ENCODE measurements at places on chromosomes 13 and 19. TPM values are rescaled to one million over a fixed set of nuclear protein-coding genes. Genes with fewer than 3 reads are reported as not detected.
A peak's percentile ranks its signal among the peaks of the same experiment; 100 is the strongest.

DNA sequence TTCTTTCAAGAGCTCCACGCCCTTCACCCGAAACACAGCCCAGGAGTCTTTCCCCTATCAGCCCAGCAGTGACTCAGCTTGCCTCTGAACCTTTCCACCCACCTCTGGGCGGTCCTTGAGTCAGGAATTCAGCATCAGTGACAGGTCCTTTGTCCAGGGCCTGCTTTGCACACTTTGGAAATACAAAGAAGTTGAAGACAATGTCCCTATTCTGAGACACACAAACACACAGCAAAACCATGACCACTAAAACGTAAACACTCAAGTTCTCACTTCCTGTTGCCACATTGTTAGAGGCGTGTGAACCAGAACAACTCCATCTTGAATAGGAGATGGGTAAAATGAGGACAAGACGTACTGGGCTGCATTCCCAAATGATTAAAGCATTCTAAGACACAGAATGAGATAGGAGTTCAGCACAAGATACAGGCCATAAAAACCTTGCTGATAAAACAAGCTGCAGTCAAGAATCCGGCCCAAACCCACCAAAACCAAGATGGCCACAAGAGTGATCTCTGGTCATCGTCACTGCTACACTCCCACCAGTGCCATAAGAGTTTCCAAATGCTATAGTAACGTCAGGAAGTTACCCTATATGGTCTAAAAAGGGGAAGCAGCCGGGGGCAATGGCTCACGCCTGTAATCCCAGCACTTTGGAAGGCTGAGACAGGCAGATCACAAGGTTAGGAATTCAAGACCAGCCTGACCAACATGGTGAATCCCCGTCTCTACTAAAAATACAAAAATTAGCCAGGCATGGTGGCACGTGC is 49.2 kb upstream of the ATP12A start:
- DNase-seq = no peak

GRCh38 chr13:52454459-52454819 is 839 bp upstream of the CKAP2 start:
- DNase-seq = peak; percentile 38

DNA sequence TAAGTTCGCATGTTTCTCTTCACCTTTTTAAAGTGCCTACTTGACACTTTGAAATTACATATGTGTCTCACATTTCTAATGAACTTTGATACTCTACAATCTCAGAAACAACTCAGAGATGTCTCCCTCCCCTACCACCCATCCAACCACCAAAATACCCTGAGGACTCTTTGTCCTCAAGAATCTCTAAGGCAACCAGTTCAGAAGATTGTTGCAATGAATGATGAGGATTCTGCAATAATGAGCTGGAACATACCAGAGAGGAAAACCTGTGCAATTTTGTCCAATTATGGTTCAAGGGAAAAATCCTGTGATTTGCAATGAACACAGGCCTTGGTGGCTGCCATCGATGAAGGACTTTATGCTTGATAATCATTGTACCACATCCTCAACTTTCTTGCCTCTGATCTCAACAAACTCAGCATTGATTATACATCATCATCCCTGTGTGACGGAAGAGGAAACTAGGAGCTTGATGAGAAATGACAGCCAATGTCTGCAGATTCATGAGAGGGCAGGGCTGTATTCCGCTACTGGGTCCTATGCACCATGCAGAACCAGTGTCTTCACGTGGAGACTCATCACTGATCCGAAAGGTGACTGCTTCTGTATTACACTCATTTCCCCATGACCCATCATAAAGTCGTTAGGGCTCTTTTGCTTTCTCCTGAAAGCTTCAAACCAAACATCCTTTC is 1.1 kb downstream of the FPR1 start:
- no peak for DNase-seq

GRCh38 chr19:18650468-18651041 is 13.7 kb downstream of the KLHL26 start:
- DNase-seq = no peak

DNA sequence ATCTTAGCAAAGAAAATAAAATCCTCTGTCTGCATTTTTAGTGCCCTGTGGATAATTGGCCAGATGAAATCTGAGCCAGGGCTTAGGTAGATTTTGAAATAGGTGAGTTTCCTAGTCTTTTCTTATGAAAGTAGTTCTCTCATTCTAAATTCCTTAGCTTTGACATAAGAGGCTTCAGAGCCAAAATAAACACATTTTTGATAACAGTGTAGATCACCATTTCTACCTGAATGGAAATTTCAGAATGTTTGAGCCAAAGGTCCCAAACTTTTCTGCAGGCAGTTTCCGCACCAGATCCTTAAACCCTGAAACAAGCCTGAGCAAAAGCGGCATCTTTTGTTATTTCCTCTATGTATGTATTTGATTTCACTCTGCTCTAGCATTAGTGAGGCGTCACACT is 551.2 kb downstream of the EFNB2 start:
- DNase-seq = no peak

- DNase-seq = no peak
Measured at GRCh38 chr19:50795664-50796073, 5.5 kb downstream of the ACP4 start.

DNA sequence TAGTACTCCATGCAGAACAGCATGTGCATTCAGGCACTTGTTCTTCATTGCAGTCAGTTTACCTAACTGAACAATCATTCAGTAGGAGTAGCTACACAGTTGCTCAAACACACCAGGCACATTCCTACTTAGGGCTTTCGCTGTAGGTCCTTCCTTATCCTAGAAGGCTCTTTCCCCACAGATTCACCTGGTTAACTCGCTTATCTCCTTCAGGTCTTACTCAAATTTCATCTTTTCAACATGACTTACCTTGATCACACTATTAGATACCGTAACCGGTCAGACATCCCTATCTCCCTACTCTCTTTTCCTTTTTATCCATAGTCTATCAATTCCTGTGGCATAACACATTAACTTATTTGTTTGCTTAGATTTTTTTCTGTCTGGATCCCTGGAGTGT is 14.6 kb downstream of the EDNRB start:
- no peak for DNase-seq

GRCh38 chr19:16764793-16765433 is 45.3 kb downstream of the NWD1 start:
- no peak for DNase-seq

DNA sequence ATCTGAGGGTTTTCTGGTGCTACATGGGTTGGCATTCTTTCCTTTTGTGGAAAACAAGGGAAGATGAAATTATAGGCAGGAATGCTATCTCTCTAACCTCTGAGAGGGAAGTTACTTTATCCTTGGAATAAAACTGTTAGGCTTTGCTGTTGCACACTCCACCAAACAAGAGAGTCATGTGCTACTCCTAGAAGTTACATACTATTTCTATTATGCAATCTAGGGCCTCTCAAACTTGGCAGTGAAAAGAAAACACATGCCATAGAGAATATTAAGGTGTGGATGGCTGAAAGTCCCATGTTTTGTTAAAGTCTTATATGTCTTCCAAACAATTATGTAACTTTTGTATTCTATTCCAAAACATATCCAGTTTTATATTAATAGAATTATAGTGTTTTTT is 367.9 kb downstream of the SLC7A1 start:
- DNase-seq = no peak

- no peak for DNase-seq
Measured at GRCh38 chr13:101655435-101655834, 203.0 kb downstream of the ITGBL1 start.

- no peak for DNase-seq
Measured at GRCh38 chr19:5628461-5628860, 5.6 kb downstream of the SAFB start.

DNA sequence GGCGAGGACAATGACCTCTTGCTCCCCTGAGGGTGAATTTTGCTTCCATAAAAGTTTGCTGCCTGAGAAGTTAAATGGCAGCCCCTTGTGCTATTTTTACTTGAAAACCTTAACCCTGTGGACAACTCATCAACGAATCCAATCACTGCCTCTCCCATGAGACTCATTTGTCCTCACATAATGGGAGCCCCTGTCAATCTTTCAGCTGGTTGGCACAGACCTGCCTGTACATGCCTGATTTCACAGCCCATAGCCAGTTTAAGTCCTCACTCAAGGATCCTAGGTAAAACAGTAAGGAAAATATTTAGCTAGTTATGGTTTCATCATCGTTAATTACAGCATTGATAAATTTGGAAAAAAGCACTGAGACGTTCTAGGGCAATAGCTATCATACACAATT is 207.4 kb downstream of the NHLRC3 start:
- no peak for DNase-seq

- DNase-seq = no peak
Measured at GRCh38 chr13:34765446-34766180, 176.5 kb upstream of the NBEA start.

- no peak for DNase-seq
Measured at GRCh38 chr13:106466691-106467426, 68.6 kb downstream of the EFNB2 start.

DNA sequence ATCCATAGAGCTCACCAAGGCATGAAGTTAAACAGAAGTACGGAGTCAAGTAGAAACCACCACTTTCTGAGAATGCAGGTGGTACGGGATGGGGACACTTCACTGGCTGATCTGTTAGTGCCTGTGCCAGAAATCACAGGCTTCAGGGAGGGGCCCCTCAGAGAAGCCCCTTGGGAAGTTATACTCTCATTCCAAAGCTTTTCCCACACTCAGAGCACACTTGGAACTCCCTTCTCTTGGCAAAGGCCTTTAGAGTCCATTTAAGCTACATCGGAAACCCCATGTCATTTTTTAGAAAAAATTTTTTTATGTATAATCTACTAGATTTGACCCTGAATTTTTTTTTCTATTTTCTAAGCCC is 80.7 kb upstream of the WASF3 start:
- no peak for DNase-seq

DNA sequence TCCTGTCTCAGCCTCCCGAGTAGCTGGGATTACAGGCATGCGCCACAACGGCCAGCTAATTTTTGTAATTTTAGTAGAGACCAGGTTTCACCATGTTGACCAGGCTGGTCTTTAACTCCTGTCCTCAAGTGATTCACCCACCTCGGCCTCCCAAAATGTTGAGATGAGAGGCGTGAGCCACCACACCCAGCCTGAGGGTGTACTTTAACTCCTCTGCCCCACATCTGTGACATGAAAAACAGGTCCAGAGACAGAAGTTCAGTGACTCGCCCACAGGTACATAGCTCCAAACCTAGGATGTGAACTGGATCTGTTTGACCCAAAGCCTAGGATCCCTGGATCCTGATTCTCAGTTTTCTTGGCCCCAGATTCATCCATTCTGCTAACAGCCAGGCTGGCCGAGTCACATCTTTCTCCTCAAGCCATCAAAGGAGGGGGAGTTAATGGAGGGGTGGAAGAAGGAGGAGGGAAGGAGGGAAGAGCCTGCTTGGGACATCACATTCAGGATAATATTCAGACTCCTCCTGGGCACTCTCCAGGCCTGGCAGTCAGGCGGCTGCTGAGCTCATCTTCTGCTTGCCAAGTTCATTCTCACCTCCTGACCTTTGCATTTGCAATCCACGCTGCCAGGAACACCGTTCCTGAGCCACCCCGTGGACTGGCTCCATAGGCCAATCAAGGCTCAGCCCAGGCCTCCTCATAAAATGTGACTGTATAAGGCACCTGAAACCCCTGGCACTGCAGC is 3.1 kb downstream of the SPC24 start:
- no peak for DNase-seq

GRCh38 chr13:30608364-30608763 is 9.4 kb upstream of the USPL1 start:
- DNase-seq = no peak

DNA sequence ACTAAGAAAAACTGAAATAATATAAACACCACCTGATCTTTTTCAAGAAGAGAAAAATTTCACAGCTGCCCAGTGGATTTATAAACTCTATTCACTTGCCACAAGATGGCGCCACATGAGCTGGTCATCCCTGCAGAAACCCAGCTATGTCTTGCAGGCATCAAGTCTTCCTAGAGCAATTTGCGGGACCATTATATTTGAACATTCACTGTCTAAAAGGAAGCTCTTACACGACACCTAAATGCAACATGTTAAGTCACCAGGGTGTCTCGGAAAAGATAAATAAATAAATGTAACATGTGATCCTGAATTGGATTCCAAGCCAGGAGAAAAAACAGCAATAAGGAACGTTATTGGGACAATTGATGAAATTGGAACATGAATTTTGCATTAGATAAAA is 20.3 kb upstream of the AKT2 start:
- peak; percentile 90 for DNase-seq

- DNase-seq = no peak
Measured at GRCh38 chr13:79647533-79647932, 166.6 kb downstream of the NDFIP2 start.

- DNase-seq = no peak
Measured at GRCh38 chr19:42403586-42403985, 13.5 kb upstream of the CNFN start.

- peak; percentile 53 for DNase-seq
Measured at GRCh38 chr19:42250666-42251531, 4.0 kb downstream of the ERF start.

- no peak for DNase-seq
Measured at GRCh38 chr19:339262-339887, 5.2 kb downstream of the MIER2 start.

DNA sequence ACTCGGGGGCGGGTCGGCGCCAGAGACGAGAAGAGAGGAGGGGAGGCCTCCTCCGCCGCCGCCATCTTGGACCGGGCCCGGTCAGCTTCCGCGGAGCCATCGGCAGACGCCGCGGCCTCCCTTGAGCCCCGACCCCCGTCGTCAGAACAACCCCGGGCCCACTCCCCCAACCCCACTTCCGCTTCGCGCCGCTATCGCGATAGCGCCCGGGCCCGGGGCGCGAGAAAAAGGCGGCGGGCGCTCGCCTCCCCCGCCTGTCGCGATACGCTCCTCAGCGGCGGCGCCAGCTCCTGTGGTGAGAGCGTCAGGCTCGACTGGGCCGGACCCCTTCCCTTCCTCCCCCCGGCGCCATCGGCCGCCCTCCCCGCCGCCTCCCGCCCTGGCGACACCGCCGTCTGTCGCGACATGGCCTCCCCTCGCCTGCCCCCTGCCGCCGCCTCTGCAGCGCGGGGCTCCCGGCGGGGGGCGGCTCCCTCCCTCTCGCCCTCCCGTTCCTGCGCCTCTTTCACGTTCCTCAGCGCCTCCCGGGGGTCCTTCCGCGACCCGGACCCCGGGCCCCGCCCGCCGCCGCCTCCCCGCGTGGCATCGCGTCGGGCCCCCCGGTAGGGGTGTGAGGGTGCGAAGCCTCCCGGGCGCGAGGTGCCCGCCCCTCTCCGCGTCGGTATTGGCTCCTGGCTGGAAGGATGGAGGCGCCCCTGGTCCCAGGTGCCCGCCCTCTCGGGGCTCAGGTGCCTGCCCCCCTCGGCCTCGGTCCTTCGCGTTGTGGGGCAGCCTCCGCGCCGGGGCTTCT is at the start of gene CNOT3:
Gene CNOT3 (plus strand): TSS at position 64 of the 790 bp plus-strand sequence. CDS start 5,217 bp downstream, outside the sequence.
- DNase-seq = peak; percentile 41

PSG6 gene
- total RNA-seq = not detected

ERICH6B gene
- total RNA-seq = not detected

EFNA2 gene
- not detected for total RNA-seq

APOC4 gene
- total RNA-seq = not detected

APOE gene
- total RNA-seq = 0.72 TPM

ZNF480 gene
- total RNA-seq = 4.2 TPM

CPB2 gene
- not detected for total RNA-seq

ATP4B gene
- not detected for total RNA-seq

PABPC3 gene
- 1.3 TPM for total RNA-seq

ATCAY gene
- 0.07 TPM for total RNA-seq

SOX1 gene
- total RNA-seq = not detected

ACER1 gene
- not detected for total RNA-seq

CEBPG gene
- total RNA-seq = 38.7 TPM

Data from activated naive CD4-positive, alpha-beta T cell treated with anti-CD3 and anti-CD28 coated beads for 36 hours (primary cell).